Kidney (tissue), 22 donors: ENCODE measurements at places on chromosomes 11 and 22.

DNA sequence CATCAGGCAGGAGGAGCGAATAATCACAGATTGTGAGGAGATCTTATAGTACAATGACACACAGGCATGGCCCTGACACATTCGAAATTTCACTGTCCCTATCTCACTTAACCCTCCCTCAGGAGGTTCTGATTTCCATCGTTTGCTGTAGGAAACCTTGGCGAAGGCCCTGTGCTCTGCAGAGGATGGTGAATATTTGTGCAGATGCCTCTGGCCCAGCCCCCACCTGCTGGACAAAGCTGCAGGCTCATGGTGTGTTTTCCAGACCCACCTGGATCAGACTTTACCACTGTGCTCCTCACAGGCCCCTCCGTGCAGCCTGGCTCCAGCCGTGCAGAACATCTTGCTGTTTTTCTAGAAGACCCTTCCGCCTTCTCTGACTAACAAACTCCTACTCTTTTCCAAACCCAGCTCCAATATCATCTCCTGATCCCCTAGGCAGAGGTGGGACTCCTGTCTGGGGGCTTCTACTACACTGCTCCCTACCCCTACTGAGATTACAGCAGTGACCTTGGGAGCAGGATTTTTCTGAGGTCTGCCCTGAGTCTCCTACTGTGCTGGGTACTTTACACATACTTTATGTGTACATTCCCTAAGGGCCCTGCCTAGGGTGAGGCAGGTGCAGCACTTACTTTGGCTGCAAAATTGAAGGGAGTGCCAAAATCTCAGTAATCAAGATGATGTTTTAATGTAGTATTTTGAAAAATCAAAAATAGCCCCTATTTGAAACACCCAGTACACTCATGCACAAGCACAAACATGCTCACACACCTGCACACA lies 412.7 kb downstream of the SOX6 start:
- DNase-seq, result no peak

GRCh38 chr22:25900880-25901279 lies 158.9 kb downstream of the MYO18B start:
- no peak for DNase-seq

GRCh38 chr11:1832211-1832919 lies 2.4 kb upstream of the SYT8 start:
- DNase-seq, result peak; percentile 63

DNA sequence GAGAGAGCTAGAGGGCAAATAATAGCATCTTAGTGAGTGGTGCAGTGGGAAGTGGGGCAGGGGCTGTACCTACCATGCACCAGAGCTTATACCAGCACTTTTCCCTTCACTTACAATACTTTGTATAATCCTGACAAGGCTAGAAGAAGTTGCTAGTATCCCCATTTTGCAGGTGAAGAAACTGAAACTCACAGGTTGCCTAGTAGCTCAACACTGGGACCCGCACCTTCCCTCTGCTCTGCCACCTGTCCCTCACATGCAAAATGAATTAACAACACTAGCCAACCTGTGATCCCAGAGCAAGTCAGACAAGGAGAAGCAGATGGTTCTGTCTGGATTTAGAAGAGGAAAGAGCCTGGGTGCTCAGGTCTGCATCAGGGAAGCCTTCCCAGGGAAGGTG lies 510.4 kb downstream of the BUD13 start:
- DNase-seq, result no peak

- DNase-seq, result no peak
Observed at GRCh38 chr11:47366020-47366490, 12.3 kb downstream of the SPI1 start.

GRCh38 chr22:30044881-30045493 lies 35.3 kb upstream of the HORMAD2 start:
- DNase-seq, result no peak

- no peak for DNase-seq
Observed at GRCh38 chr11:74980634-74981033, 8.1 kb upstream of the NEU3 start.

- peak; percentile 61 for DNase-seq
Observed at GRCh38 chr11:59668188-59668949, 468 bp downstream of the PATL1 start.

DNA sequence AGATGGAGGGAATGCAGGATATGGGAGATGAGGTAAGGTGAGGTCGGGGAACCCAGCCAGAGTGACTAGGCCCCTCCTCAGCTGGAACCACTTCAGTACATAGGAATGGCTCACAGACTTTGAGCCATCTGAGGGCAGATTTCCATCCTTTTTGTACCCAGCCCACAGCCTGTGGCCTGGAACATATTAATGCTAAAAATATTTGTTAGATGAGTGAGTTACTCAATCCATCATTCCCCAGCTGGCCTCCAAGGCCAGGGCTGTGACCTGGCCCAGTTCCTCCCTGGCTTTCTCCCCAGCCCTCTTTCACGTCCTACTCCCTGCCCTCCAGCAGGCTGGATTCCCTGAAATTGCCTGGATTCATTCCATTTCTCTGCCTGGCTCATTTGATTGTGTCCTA lies 57.2 kb upstream of the PRDM11 start:
- DNase-seq, result no peak

DNA sequence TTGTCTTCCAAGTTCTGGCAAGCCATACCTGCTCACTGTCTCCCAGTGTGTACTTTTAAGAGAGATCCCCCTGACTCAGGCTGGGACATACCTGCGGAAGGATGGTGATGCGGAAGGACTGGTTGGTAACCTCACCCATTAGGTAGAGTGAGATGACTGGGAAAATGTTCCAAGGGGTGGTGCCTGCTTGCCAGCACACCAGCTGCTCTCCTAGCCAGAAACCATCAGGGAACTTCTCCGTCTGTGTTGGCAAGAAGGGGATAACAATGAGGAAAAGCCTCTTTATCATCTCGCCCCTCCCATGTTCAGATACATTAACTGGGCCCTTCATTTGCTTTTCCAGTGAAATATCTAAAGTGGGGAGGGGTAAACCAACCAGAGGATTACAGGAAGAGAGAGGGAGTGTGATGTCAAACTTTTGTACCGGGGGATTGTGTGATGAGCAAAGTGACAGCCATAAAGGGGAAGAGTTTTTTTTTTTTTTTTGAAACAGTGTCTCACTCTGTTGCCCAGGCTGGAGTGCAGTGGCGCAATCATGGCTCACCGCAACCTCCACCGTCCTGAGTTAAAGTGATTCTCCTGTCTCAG lies at the start of gene BACE1-AS:
BACE1-AS (plus strand) TSS at position 538 of the 588 bp plus-strand sequence.
- DNase-seq, result no peak

DNA sequence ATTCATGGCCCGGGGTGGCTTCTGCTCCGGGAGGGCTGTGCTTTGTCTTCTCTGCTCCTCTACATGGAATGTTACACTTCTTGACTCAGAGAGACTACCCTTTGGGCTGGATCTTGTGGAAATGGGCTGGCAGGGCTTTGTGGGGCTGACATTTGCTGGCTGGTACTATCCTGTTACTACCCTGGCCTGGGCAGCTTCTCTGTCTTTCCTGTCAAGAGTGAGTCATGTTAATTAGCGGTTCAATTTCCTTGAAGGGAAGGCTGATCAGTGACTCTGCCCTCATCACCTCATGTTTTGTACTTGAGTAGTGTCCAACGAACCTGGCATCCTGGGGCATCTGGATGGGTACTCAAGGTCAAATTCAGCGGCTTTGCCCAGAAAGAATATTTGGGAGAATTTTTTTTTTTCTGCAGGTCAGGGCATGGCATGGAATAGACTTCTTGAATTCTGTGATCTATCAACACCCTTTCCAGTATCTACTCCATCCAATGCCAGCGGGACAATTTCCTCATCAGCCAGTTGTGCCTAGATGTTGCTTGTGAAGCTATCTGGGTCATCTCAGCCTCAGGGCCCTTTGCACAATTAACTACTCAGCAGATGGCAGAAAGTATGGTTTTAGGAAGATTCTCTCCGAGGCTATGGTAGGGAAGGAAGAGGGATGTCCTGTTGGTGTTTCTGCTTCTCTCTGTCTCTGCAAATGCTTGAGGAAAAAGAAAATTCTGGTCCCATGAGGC lies 140.5 kb upstream of the PLET1 start:
- DNase-seq, result no peak

- no peak for DNase-seq
Observed at GRCh38 chr11:40337118-40337517, 1122.3 kb downstream of the LRRC4C start.

GRCh38 chr11:130645164-130645842 lies 196.9 kb downstream of the ADAMTS15 start:
- DNase-seq, result no peak

- peak; percentile 91 for DNase-seq
Observed at GRCh38 chr22:33921525-33922348, 1.5 kb upstream of the LARGE1 start.

GRCh38 chr11:69487391-69487790 lies 5.9 kb downstream of the LINC01488 start:
- DNase-seq, result no peak

GRCh38 chr11:64263021-64263946 lies 12.0 kb downstream of the PLCB3 start:
- peak; percentile 85 for DNase-seq

GRCh38 chr11:12420040-12420439 lies 42.7 kb downstream of the PARVA start:
- DNase-seq, result no peak

DNA sequence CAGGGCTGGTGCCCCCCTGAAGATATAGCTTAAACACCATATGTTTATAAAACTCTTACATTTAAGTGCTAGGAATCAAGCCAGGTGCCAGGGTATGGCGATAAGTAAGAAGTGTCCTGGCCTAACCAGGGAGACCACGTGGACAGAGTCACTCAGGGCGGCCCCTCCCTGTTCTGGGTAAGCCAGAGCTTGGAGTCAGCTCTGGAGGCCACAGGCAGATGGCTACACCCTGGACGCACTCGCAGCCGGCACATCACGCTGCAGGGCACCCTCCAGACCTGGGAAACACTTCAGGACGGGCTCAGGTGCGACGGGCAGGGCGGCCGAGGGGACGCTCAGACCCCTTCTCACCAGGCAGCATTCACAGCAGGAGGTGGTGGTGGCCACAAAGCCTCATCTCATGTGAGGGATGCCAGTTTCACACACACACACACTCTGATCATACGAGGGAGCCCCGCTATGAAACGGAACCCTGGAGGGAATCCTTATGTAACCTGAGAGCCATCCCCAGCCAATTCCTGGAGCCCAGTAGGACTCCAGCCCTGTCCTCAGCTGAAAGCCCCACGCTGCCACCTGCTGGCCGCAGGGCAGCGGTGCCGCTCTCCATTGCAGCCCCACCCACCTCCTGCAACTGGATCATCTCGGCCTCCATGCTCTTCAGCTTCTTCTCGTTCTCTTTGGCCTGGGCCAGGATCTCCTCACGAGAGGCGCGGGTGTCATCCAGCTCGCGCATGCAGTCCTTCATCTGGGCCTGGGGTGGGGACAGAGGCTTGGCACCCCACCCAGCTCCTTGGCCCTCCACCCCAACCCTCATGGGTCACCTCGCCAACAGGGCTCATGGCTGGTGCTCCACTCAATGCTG lies 33.4 kb downstream of the APOL1 start:
- peak; percentile 78 for DNase-seq

DNA sequence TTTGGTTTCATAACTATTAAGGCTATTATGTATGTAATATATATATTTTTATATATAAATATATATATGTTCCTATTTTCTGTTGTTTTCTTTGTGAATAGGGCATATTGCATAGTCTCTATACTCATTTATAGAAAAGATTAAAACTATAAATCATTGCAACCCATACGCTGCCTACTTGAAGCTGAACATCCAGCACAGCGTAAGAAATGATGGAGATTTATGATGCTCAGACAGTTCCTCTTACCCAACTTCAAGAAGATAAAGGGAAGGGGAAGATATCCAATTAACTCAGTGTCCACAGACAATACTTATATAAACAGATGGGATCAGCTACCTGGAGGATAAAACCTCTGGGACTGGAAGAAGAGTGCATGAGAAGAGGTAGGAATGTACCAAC lies 791.7 kb downstream of the FAM181B start:
- DNase-seq, result no peak

DNA sequence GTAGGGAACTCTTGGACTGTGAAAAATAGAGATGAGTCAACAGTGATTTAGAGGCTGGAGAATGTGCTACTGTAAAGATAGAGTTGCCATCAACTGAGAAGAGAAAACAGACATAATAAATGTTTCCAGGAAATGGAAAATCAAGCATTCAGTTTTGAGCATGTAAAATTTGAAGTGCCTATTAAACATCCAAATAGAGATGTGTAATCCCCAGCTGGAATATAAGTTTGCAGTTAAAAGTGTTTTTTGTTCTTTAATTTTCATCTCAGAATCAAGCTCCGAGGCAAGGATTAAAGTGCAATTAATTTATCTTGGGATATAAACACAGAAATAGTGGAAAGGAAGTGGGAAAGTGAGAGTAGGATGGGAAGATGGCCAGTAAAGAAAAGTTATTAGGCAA lies 666.0 kb upstream of the RAG2 start:
- no peak for DNase-seq

GRCh38 chr22:38455530-38456271 lies 702 bp upstream of the KCNJ4 start:
- DNase-seq, result peak; percentile 66
